Non-pigmented ciliary epithelial cell (primary cell): ENCODE measurements at places on chromosomes 4 and X.
A peak's percentile ranks its signal among the peaks of the same experiment; 100 is the strongest.

DNA sequence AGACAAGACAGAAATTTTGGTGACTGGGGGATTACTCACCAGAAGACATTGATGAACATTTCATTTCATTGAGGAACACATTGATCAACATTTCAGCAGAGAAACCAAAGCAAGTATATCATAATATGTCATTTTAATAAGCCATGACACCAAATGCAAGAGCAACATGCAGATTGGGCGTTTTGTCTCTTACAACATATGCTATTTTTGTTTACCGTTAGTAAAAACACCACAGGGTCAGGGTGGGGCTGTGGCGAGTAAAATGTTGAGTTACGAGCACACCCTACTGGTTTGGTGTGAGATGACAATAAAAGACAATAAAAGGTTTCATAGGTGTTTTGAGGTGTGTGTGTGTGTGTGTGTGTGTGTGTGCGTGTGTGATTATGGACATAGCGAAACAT lies 294.5 kb downstream of the PDGFC start:
- no peak for DNase-seq

GRCh38 chr4:186738421-186738820 lies 14.8 kb upstream of the FAT1 start:
- no peak for DNase-seq

- DNase-seq: no peak
Measured at GRCh38 chrX:52979993-52980392, 21.7 kb upstream of the FAM156A start.

GRCh38 chr4:127012549-127012948 lies 620.2 kb upstream of the INTU start:
- peak; percentile 9 for DNase-seq

DNA sequence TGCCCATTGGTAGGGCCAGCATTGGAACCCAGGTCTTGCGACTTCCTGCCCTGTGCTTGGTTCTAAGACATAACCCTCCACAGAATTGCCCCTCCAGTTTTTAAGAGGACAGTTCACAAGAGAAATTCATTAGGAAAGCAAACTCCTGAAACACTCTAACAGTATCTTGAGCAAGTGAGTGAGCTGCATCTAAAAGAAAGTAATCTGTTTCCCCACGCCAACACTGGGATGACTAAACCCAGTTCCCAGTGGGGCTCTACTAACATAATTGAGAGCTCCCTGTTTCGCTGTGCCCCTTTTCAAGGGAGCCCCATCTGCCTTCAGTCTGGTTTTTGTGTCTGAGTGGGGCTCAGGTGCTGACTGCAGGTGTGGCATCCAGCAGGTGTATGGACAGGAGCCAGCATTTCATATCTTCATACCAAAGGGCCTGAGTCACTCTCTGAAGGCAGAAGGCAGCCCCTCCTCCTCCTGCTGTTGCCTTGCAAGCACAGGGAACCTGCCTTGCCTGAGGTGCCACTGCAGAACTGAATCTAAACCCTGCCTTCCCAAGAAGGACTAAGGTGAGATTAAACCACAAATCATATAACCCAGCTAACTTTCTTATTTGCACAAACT lies 8.0 kb downstream of the AMOT start:
- DNase-seq: no peak

DNA sequence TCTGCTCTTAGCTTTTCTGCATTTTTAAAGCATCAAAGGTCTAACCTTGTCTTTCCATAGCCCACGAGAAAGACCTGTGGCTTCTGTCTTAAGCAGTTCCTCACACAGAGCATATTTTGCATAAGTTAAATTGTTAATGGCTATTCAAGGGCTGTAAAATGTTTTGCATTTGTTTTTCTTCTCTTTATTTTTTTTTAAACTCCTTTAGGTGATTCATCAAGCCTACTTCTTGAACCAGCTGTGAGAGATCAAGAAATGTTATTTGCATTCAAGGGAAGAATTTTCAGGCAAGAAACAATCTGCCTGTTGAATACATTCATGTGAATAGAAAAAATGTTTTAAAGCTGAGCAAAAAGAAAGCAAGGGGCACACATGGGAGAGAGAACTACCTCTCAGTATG lies 423.8 kb upstream of the FRG1 start:
- no peak for DNase-seq

- DNase-seq: no peak
Measured at GRCh38 chr4:57039345-57039744, 60.6 kb downstream of the POLR2B start.

DNA sequence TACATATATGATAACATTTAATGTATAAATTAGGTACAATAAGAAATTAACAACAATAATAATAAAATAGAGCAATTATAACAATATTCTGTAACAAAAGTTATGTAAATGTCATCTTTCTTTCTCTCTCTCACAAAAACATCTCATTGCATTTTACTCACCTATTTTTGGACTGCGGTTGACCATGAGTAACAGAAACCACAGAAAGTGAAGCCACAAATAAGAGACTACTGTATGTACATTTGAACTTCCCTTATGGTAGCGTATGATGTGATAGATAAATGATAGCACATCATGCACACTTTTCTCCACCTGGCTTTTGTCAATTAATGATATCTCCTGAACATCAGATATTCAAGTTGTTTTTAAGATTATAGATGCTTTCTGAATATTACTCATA lies 80.5 kb downstream of the HNRNPD start:
- DNase-seq: no peak

GRCh38 chr4:142516686-142517526 lies 329.2 kb downstream of the INPP4B start:
- DNase-seq: no peak

- DNase-seq: no peak
Measured at GRCh38 chr4:41505161-41505661, 32.7 kb upstream of the LIMCH1 start.

- DNase-seq: no peak
Measured at GRCh38 chrX:124530803-124531202, 184.4 kb downstream of the SH2D1A start.

DNA sequence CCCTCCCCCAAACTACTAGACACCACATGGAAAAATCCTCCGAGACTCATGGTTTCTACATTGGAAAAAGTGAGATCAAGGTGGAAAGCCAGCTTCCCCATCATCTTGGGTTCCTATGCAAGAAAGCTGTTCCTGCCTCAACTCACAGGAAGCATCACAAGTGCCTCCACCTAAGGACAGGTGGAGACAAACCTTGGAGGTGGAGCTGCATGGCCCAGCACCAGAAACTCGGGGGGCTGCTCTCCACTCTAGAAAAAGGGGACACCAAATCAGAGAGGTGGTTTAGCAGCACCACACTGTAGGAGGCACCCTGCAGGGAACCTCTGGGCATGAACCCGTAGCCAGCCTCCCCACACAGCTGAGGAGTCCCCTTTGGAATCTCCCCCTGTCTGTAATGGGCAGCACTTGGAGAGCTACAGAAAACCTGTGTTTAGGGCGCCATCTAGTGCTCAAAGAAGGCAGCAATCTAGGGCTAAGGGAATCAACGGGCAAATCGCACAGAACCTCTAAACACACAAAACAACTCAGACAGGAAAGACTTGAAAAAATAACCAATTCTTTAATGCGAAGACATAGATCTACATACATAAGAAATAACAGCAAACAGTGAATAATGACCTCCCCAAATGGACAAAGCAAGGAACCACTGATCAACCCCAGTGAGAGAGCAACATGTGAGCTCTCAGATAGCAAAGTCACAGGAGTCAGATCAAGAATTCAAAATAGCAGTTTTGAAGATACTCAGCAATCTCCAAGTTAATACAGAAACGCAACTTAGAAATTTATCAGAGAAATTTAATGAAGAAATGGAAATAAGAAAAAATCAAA lies 37.0 kb upstream of the ZBTB33 start:
- peak; percentile 18 for DNase-seq

DNA sequence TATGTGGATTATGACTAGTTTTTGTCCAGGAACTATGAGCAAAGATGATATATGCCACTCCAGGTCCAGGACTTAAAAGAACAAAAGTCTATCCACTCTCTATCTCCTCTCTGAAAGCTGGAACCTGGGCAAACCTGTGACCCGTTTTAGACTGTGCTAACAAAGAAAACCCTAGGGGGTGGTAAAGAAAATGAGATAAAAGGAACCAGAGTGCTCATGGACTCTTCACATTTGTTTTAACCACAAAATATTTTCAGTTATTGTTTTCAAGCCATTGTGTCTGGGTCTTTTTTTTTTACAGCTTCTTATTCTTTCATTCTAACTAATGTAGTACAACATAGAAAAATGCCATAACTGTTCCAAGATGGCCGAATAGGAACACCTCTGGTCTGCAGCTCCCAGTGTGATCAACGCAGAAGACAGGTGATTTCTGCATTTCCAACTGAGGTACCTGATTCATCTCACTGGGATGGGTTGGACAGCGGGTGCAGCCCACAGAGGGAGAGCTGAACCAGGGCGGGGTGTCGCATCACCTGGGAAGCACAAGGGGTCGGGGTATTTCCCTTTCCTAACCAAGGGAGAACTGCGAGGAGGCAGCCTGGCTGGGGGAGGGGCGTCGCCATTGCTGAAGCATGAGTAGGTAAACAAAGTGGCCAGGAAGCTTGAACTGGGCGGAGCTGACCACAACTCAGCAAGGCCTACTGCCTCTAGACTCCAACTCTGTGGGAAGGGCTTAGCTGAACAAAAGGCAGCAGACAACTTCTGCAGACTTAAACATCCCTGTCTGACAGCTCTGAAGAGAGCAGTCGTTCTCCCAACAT lies 45.1 kb downstream of the CHM start:
- DNase-seq: peak; percentile 35

GRCh38 chrX:72381439-72382201 lies 75.9 kb upstream of the CITED1 start:
- no peak for DNase-seq

- no peak for DNase-seq
Measured at GRCh38 chr4:120918788-120919187, 3.7 kb downstream of the PRDM5 start.

- peak; percentile 9 for DNase-seq
Measured at GRCh38 chr4:162497564-162498167, 333.9 kb upstream of the FSTL5 start.

DNA sequence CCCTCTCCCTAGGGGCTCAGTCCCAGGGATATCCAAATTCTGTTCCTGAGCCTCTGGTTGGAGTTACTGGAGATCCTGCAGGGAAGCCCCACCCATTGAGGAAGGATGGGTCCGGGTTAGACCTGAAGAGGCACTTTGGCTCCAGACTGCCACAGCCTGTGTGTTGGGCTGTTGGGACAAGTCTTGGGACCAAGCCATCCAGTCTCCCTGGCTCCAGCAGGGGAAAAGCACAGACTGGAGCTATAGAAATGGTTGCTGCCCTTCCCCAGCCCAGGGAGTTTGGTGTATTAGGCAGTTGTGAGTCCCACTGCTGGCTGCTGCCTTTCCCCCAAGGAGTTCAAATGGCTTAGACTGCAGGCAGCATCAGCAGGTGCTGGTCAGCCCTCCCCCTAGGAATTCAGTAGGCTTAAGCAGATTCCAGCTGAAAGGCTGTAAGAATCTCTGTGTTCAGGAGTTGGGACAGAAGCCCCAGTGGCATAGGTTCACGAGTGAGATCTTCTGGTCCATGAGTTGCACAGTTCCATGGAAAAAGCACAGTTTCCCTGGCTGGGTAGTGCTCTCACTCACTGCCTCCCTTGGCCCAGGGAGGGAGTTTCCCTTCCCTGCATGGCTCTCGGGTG lies 344.0 kb upstream of the EPHA5 start:
- no peak for DNase-seq

- no peak for DNase-seq
Measured at GRCh38 chr4:136219592-136220125, 1312.6 kb downstream of the PCDH18 start.

GRCh38 chrX:9790866-9791265 lies 4.6 kb downstream of the SHROOM2 start:
- DNase-seq: no peak

DNA sequence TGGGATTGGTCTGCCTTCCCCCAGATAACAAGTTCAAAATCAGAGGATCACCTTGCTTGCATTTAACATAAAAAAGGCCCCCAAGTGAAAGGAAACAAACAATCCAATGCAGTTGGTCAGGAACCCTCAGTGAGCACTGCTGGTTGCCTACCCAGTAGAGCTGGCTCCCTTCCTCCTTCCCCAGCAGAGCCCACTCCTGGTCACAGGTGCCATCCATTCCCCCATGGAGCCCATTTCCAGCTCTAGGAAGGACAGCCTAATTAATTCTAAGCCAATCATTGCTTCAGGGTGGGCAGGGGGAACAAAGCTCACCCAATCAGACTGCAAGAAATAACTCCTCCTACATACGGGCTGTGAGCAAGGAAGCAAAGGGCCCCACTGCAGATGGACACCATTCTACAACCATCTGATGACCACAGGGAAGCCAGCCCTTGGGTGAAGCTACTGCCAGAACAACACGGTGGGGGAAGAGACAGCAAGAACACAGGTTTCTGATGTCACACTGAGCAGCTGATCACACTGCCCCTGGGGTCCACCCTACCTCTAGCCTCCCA lies 86.5 kb downstream of the SH3KBP1 start:
- DNase-seq: no peak

DNA sequence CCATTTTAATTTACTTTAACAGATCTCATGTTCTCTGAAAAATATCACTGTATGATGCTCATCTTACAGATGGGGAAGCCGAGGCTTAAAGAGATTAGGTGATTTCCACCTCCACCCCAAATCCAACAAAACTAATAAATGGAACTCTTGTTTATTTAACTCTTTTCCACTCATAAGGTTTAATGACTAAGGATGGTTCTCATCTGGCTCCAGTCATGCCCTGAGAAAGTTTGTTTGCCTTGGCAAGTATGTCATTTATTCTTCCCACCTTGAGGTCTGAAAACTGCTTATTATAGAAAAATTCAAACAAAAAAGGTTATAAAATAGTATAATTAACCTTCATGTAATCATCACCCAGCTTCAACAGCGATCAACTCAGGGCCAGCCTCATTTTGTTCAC lies 56.3 kb downstream of the PPEF2 start:
- DNase-seq: no peak

- DNase-seq: no peak
Measured at GRCh38 chrX:108438110-108438623, at the start of gene COL4A6. Gene COL4A6 (minus strand): TSS chrX:108438422. CDS start chrX:108438196, 226 bp downstream.

GRCh38 chr4:684623-685327 lies 4.2 kb downstream of the SLC49A3 start:
- no peak for DNase-seq
